HEK293T (cell line): ENCODE measurements at places on chromosomes 11 and 22.
A peak's percentile ranks its signal among the peaks of the same experiment; 100 is the strongest.

- no peak for DNase-seq
Measured at GRCh38 chr11:104679258-104679657, 219.0 kb downstream of the CASP12 start.

GRCh38 chr11:68674461-68674860, 9.9 kb upstream of the GAL start:
- no peak for DNase-seq

GRCh38 chr11:86623041-86623621, 49.3 kb downstream of the ME3 start:
- no peak for DNase-seq

GRCh38 chr11:10386861-10387205, 68.2 kb upstream of the AMPD3 start:
- DNase-seq: no peak

DNA sequence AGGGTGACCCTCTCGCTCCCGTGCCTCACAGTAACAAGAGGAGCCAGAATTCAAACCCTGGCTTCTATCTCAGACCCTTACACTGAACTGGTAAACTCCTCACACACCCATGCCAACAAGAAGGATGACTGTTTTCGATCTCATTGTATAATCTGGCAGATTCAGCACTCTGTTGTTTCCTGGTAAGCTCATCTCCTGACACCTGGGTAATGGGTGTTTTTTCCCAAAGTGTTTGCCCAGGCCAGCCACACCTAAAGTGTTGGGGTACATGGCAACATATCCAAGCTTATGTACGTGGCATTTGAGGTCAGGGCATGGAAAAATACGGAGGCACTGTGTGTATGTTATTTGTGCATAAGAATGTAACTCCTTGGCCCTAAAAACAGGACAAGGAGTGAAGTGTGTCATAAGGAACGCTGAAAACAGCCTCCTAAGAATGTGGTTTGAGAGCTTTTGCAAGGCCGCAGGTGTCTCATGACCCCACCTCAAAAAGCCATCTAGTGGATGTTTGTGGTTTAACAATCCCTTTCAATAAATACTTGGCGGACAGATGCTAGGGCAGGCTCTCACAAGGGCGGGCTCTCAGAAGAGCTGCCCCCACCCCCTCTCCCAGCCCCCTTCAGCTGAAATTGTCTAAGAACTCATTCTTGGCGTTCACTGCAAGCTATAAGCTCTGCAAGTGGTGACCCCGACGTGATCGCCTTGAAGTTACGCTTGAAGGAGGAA, at the start of gene MS4A15:
Gene MS4A15, plus strand, starts transcription at position 561 of the 726 bp plus-strand sequence. CDS start 6,867 bp downstream, outside the sequence.
- peak; percentile 43 for DNase-seq

- no peak for DNase-seq
Measured at GRCh38 chr11:96273507-96273906, 69.5 kb downstream of the MAML2 start.

DNA sequence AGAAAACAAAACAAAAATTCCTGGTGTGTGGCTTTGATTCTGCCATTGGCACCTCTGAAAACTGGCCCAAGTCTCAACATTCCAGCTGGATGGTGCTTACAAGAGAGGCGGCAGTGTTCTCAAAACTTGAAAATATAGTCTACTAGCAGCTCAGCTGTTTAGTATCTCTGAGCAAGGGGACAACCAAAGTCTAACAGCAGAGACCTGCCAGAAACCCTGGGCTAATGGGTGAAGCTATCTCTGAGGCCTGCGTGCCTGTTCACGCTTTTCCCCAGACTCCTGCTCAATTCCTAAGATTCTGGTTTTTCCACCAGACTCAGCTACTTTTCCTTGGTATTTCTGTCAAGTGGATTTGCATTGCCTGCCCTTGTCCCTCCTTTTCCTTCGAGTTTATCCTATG, 17.9 kb downstream of the TMEM218 start:
- no peak for DNase-seq

GRCh38 chr11:106137061-106137460, 59.6 kb downstream of the AASDHPPT start:
- DNase-seq: no peak

GRCh38 chr22:38927033-38927781, 30.2 kb upstream of the APOBEC3A start:
- peak; percentile 80 for DNase-seq
